ENCODE measurements at places on chromosomes 2 and 18. TPM values are rescaled to one million over a fixed set of nuclear protein-coding genes. Genes with fewer than 3 reads are reported as not detected.
A peak's percentile ranks its signal among the peaks of the same experiment; 100 is the strongest.

The ZBTB7C gene
- total RNA-seq: 72.1 TPM

DNA sequence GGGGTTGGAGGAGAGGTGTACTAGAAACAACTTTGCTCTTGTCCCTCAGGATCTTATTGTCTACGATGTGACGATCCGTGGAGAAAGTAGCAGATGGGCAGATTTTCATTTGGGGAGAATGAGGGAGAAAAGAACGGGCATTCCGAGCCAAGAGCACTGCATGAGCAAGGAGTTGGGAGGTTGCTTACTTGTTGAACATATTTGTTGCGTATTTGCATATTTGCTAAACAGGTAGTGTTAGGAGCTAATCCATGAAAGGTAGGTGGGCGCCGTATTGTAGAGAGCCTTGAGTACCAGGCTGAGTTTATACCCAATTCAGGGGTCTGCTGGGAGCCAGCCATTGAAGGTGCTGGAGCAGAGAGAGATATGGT lies 490 bp downstream of the BCS1L start:
- DNase-seq: no peak

DNA sequence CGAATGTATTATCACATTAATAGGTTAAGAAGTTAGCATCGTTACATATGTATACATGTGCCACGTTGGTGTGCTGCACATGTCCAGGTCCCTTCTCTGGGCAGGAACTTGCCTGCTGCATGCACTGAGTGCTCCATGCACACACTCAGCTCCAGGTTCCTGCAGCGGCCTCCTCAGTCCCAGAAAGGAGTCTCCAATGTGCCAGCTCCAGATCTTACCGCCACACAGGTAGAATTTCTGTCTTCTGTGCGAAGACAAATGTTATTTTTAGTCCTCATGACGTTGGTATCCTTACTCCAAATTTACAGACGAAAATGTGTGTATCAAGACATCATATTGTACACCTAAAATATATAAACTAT lies 127.1 kb downstream of the GALR1 start:
- no peak for DNase-seq

The INHBB gene
- 10.8 TPM for total RNA-seq

The ALLC gene
- total RNA-seq: not detected

- DNase-seq: peak; percentile 38
Observed at GRCh38 chr18:79544386-79544963, 135.1 kb upstream of the CTDP1 start.

Measured in ureter (tissue), 1 donor.